ENCODE measurements at places on chromosomes 13 and 19. TPM values are rescaled to one million over a fixed set of nuclear protein-coding genes. Genes with fewer than 3 reads are reported as not detected.

- DNase-seq: no peak
Measured at GRCh38 chr19:17450264-17451075, 2.0 kb upstream of the TMEM221 start.

DNA sequence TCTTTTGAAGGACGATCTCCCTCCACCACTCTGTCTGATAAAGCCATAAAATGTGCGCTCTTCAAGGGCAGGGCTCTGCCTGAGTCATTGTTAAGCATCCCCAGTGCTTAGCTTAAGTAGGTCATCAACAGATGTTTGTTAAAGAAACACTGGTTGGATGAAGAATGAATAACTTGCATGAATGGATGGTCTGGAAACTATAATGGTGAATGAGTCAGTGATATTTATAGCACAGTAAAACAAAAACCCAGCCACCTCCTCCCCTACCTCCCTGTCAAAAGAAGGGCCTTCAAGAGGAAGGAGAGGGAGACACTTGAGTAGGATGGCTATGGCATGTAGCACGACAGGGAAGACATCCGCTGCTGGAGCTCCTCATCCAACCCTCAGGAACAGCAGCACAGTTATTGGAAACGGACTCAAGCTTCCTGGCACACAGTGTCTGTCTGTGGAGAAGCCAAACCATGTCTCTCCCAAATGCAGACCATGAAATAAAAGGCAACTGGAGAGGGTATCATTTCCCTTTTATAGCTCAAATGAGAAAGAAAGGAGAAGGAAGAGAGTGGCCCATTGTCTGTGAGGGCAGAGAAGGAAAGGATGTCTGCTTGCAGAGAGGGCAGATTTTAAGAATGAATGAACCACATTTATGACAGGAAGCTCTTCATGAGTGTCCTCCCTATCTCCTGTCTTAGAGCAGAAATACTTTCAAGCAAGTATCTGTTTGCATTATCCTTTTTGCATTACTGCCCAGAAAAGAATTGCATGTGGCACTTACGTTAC lies 183.5 kb upstream of the UBL3 start:
- DNase-seq: peak; percentile 24

- DNase-seq: no peak
Measured at GRCh38 chr19:32890841-32891240, 21.3 kb upstream of the SLC7A9 start.

Gene UNC13A
- polyA plus RNA-seq: 47.3 TPM

DNA sequence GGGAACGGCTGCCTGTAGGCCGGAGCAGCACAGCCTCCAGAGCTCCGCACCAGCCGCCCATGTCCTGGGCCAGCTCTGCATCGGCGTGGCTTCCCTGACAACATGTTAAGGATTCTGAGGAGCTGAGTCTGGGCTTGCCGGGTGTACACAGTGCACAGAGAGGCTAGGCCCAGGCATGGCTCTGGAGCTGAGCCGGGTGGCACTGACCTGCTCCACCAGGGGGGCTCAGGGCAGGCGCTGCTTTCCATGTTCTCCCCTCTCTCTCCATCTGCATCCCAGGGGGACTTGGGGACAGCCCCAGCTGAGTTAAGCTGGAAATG lies 31.6 kb downstream of the AP1M1 start:
- DNase-seq: no peak

DNA sequence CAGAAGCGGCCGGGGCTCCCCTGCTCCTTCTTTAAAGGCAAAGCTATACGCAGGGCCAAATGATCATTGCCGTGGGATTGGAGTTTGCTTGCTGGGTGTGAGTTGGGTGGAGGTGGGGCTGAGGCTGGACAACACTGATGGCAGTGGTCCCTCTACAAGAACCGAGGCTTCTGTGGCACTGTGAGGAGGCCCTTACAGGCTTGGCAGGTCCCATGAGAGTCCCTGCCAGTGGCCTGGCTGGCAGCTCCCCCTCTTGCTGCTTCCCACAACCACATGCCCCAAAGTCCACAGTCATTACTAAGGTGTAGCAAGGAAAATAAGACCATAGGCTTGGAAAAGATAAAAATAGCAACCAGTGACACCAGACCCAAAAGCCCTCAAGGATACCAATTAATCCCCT lies 98.4 kb downstream of the ANKRD10 start:
- DNase-seq: no peak

- DNase-seq: no peak
Measured at GRCh38 chr19:5136073-5136855, 167.4 kb downstream of the KDM4B start.

GRCh38 chr13:107860284-107860683 lies 355.1 kb downstream of the LIG4 start:
- no peak for DNase-seq

Data from spinal cord (tissue), 10 donors.